ENCODE measurements at places on chromosomes 3 and 15. TPM values are rescaled to one million over a fixed set of nuclear protein-coding genes. Genes with fewer than 3 reads are reported as not detected.

MGLL gene
- 31.4 TPM for total RNA-seq

RPL4 gene
- 1,621 TPM for total RNA-seq

KAT2B gene
- 10.2 TPM for total RNA-seq

GOLGA8M gene
- total RNA-seq, result 0.82 TPM

RARRES1 gene
- 4.5 TPM for total RNA-seq

CHRNA3 gene
- 0.41 TPM for total RNA-seq

TMEM266 gene
- total RNA-seq, result 4.5 TPM

SERPINI2 gene
- total RNA-seq, result 0.41 TPM

ANKRD63 gene
- 2.0 TPM for total RNA-seq

SPINK8 gene
- total RNA-seq, result not detected

PPARG gene
- 1.2 TPM for total RNA-seq

SEMA3B gene
- 2.4 TPM for total RNA-seq

GABRB3 gene
- 114 TPM for total RNA-seq

ATP13A4 gene
- total RNA-seq, result 10.2 TPM

MKRN2OS gene
- not detected for total RNA-seq

ERICH6 gene
- total RNA-seq, result under 0.01 TPM

C3orf70 gene
- 30.6 TPM for total RNA-seq
